ENCODE measurements at places on chromosomes 5 and 9.

GRCh38 chr5:50501491-50502228 is 60.6 kb upstream of the EMB start:
- DNase-seq = peak; percentile 7

GRCh38 chr9:14293801-14294200 is 20.1 kb downstream of the NFIB start:
- DNase-seq = no peak

DNA sequence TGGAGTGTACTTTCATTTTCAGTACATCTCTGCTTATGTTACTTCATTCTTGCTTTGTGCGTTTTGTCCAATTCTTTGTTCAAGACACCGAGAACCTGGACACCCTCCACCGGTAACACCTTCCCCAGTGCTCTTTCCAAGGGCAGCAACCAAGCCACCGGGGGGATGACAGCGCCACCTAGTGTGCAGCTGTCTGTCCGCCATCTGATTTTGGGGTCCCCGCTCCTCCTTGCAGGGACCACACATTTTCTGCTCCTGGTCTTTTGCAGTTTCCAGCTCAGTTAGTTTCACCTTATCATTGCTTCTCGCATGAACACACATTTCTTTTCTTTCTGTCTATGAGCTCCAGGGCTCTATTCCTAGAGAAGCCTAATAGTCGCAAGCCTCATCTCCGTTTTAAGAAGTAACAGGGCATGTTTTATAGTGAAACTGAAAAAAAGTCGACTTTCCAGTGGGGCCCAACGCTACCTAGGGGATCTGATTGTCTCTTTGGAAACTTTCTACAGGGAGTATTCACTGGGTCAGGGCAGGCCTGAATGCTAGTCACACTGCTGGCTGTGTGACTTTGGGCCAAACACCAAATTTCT is 152.1 kb downstream of the FSTL4 start:
- DNase-seq = no peak

GRCh38 chr5:144206141-144206540 is 35.5 kb downstream of the KCTD16 start:
- peak; percentile 34 for DNase-seq

GRCh38 chr5:73515232-73515631 is 17.0 kb downstream of the BTF3 start:
- DNase-seq = no peak

DNA sequence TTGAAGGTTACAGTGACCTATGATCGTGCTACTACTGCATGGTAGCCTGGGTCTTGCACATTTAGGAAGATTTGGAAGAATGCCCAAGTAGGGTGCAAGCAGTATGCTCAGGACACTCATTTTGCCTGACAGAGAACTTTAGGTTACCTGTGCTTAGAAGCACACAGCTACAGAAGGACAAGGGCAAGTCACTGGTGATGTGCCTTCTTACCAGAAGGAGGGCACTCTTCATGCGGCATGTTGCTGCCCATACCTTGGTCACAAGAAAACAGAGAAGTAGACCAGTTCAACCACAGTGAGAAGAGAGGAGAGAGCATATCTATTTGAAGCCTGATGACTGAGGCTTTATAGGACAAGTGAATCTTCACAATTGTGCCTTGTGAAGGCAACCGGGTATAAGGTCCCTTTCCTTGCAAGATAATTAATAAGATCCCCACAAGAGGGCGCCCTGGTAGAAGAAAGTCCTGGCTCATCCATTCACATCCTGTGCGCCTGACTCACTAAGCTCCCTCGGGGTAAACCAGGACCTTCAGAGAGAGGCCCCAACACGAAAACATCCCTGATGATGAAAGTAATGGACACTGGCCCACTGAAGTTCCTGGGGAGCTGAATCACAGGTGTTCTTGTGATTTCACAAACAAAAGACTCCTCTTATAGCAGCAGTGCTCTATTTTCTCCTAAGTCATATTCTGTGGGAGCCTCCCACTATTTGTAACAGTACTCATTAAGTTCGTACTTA is 38.1 kb upstream of the STARD4 start:
- DNase-seq = peak; percentile 97

GRCh38 chr9:79637177-79637925 is 65.6 kb downstream of the TLE4 start:
- no peak for DNase-seq

DNA sequence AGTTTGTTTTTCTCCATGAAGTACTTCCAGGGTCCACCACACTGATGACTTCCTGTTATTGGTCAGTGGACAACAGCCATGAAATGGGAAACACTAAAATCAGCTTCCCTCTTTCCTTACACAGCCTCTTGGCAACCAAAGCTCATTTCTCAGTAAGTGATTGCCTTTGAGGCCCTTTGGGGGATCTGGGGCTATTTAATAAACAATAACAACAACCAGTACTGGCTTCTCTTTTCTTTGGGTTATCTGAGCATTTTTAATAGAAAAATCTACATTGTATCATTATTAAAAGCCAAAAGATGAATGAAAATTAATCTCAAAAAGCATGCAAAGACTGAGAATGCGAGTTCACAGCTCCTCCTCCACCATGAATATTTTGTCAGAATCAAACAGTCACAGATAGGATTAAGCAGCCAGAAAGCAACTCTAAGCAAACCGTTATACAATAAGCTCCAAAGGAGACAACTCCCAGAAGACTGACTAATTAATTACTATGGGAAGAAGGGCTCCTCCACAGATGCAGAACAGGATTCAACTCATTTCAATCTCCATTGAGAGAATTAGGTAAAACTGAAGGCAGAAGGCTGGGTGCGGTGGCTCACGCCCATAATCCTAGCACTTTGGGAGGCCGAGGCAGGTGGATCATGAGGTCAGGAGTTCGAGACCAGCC is 68.3 kb downstream of the SERINC5 start:
- DNase-seq = no peak

DNA sequence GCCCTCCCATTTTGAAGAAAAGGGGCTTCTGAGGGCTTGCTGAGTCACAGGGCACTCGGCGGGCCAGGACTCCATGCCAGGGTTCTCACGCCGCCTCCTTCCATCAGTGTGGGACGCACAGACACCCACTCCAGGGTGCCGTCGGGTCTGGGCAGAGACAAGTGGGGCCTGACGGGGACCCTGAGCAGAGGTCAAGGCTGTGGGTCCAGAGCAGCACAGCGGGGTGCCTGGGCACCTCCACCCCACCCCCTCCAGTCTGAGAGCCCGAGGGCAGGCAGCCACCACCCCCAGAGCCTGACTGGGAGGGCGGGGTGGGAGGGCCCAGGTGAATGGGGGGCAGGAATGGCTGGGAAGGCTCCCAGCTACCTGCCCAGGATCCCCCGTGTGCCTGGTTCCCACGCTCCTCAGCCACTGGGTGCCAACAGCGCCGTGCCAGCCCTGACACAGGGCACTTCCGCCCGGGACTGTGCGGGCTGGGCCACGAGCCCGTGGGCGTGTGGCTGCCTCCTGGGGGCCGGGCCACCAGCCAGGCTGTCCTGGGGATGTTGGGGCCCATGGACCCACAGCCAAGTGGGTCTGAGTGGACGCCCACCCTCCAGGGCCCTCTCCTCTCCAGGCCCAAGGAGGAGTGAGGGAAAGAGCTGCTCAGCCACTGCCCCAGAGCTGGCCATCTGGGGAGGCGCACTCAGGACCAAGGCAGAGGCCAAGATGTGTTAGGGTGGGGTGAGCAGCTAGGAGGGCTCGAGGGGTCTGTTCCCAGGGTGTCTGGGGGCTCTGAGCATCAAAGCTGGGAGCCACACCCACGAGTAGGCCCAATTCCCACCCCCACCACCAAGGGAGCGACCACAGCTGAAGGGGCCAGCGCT is 10.1 kb upstream of the NRARP start:
- DNase-seq = no peak

DNA sequence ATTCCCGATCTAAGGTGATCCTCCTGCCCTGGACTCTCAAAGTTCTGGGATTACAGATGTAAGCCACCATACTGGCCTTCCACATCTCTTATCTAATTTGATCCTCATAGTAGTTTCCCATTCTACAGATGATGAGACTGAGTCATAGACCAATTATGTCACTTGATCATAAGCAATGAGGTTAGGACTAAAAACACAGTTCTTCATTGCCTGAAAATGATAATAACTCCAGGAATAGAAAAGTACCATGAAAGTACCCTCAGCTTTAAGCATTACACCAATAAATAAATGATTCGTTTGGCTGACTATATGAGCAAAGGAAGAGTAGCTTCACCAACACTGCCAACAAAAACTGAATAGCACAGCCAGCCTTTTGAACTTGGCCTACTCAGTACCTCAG is 389.5 kb downstream of the ACTL7B start:
- no peak for DNase-seq

- DNase-seq = no peak
Observed at GRCh38 chr5:169148138-169148740, 152.7 kb downstream of the SLIT3 start.

DNA sequence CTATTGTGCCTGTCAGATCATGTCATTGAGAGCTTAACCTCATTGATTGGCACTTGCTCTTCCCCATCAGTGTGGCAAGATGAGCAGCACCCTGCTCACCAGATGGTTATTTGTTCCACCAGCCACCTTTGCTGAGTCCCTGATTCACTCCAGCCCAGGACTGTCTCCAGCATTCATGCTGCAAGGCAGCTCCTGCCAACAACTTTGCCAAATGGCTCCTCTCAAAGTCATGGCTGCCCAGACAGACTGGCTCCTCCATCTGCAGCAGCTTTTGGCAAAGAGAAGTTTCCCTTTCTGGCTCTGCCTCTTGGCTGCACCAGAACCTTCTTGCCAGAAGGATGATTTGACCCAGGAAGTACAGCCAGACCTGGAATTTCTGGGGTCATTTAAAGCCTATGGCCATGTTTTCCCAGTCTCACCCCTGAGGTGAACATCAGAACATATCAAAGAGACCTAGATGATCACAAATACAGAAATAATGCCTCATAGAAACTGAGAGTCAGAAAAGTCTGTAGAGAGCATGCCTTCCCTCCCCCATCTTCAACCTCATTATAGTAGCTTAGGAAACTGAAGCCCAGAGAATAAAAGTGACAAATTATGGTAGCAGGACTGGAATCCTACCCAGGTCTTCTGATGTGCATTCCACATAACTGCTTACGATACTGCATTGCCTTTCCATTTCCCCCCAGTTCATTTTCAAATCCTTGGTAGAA is 10.4 kb downstream of the PPP2R2B start:
- DNase-seq = no peak

- DNase-seq = no peak
Observed at GRCh38 chr9:93909242-93909616, 45.9 kb downstream of the BARX1 start.

DNA sequence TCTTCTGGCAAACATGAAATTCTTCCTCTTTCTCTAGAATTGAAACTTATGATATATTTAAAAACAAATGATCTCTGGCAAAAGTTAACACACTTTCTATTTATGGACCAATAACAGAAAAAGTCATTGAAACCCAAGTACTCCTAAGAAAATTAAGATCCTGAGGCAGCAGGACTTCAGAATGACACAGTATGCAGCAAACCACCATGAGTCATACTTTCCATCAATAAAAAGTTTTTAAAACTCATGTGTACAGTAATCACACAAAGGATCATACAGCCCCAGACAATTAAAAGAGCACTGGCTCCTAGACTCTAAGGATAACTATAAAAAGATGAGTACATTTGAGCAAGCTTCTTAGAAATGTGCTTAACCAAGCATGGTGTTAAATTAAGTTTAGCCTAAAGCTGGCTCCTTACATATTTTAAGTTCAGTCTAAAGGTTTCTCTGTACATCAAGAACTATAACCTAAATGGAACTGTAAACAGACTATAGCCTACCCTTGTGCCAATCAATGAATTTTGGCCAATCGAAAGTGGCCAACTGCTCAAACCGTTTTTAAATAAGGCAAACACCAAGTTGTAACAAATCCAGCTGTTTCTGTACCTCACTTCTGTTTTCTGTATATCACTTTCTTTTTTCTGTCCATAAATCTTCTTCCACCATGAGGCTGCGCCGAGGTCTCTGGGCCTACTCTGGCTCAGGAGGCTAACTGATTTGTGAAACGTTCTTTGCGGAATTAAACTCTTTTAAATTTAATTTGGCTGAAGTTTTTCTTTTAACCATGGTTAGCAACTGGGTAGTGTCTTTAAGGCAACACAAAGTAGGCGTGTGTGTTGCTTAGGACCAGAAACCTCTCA is 232.1 kb upstream of the PIK3R1 start:
- DNase-seq = no peak

DNA sequence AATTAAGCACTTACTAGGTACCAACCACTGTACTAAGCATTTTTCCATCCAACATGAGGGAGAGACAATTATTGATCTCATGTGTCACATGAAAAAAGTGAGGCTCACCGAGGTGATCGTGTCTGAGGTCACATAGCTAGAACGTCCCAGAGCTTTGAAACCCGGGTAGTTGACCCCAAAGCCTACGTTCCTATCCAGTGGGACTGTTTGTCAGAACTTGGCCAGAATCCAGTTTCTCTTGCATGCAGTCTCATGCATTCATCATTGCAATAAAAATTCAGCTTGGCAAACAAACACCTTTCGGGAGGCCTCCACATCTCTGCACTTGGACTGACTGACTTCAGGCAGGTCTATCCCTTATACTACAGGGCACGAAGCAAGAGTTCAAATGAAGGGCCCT is 23.4 kb upstream of the FAT2 start:
- no peak for DNase-seq

DNA sequence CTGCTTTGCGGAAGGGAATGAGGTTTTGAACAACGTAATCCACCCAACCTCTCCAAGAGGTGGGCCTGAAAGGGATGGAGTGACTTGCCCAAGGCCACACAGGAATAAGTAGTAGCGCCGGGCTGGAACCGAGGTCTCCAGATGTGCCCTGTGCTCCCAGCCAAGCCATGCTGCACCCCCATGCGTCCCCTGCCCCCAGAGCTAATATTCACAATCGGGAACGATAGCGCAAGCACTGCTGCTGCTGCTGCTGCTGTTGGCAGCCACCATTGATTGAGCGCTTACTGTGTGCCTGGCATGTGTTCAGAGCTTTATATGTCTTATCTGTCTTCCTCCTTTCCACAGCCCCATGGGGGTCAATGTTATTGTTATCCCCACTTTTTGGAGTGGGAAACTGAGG is 43.9 kb downstream of the AMBP start:
- no peak for DNase-seq

DNA sequence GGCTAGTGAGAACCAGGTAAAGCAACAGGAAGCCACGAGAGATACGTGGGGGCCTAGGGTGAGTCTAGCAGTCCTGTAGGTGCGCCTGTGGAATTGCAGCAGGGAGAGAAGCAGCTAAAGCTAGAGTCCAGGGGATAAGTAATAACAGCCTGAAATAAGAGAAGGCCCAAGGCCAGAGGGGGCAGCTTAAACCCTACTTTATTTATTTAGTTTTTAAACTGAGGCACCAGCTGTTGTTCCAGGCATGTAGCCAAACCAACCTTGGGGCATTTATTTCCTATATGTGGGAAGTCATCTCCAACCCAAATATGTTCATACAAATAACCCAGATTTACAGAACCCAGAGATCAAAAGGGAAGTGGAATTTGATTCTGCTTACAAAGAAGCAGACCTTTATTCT is 93.5 kb downstream of the GLDC start:
- peak; percentile 18 for DNase-seq

- DNase-seq = peak; percentile 59
Observed at GRCh38 chr9:87950765-87951488, 23.4 kb downstream of the CDK20 start.

GRCh38 chr5:158086856-158087255 is 227.9 kb upstream of the CLINT1 start:
- no peak for DNase-seq

- DNase-seq = peak; percentile 94
Observed at GRCh38 chr9:33081128-33081851, 4.8 kb upstream of the SMU1 start.
